ENCODE measurements at places on chromosomes 3 and 15.

- DNase-seq: no peak
Observed at GRCh38 chr3:155646669-155647068, 98.2 kb downstream of the PLCH1 start.

- DNase-seq: no peak
Observed at GRCh38 chr3:71056327-71056726, 527.2 kb downstream of the FOXP1 start.

GRCh38 chr3:122859021-122859805, 64.3 kb downstream of the SLC49A4 start:
- DNase-seq: no peak

- DNase-seq: no peak
Observed at GRCh38 chr3:181892848-181893247, 181.1 kb downstream of the SOX2 start.

GRCh38 chr15:80503319-80503952, 99.3 kb downstream of the ARNT2 start:
- DNase-seq: no peak

GRCh38 chr15:84736375-84736774, 12.0 kb upstream of the ZNF592 start:
- no peak for DNase-seq

DNA sequence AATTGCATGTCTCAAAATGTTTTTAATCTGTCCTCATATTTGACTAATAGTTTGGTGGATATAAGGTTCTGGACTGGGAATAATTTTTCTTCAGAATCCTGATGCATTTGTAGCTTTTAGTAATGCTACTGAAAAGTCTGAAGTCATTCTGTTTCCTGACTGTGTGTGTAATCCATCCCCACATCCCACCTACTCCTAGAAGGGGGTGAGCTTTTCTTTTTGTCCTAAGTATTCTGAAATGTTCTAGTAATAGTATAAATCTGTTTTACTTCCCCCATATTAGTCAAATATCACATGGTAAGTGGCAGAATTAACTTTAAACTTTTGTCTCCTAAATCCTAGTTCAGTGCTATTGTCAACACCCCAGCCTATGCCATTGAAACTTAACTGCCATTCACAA, 162.8 kb downstream of the GREM1 start:
- no peak for DNase-seq

DNA sequence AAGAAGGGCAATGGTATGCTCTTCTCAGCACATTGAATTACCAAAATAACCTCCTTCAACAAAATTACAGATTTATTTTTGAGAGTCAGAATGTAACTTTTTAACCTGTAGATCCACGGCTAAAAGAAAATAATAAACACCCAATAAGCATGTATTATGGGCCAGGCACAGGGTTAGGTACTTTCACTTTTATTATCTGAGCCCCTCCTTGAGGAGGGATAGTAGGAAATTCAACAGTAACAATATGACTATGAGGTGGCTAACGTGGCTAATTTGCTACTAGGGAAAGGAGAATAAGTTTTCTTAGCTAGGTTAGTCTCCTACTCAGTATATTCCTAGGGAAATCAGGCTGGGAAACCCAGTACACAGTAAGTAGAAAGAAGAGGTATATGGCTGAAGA, 306.9 kb downstream of the GAP43 start:
- peak; percentile 27 for DNase-seq

DNA sequence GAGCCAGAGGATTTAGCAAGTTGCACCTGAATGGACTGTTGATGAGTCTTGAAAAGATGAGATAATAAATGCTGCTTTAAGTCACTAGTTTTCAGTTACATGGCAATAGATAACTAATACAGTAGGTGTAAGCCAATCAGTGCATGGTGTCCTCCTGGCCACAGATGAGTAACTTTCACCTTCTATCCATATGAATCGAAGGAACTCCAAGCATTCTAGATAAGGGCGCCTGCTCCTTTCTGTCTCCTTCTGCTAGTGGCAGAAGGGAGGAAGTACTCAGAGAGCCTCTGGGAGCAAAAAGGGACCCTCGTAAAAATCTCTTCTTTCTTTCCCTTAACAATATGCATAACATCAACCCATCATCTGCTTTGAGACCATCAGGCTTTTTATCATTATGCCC, 37.3 kb downstream of the TM6SF1 start:
- DNase-seq: no peak

DNA sequence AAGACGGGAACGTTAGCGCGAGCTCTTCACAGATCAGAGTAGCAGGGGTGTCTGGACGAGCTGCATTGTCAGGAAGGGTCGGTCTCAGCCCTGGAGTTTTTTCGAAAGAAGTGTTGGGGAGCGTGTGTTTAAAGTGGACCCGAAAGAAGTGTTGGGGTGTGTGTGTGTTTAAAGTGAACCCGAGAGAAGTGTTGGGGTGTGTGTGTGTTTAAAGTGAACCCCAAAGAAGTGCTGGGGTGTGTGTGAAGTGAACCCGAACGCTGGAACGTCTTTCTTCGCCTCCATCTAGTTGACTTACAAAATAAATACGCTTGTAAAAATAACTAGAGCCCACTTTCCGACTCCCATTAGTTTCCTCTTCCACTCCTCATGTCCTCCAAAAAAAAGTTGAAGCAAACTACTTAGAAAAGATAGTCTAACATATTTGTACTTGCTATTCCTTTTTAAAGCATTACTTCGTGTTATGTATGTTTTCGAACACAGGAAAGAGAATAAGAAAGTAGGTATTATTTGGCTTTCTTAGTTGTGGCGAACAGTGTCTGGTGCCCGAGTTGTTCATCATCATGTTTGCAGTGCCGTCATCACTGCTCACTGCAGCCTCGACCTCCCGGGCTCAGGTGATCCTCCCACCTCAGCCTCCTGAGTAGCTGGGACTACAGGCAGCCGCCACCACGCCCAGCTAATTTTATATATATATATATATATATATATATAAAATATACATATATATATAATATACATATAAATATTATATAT, 1.0 kb downstream of the LRCH3 start:
- DNase-seq: peak; percentile 42

GRCh38 chr3:142148044-142148791, 1.1 kb downstream of the TFDP2 start:
- DNase-seq: peak; percentile 61

GRCh38 chr3:9276761-9277370, 27.4 kb upstream of the SRGAP3 start:
- DNase-seq: no peak

DNA sequence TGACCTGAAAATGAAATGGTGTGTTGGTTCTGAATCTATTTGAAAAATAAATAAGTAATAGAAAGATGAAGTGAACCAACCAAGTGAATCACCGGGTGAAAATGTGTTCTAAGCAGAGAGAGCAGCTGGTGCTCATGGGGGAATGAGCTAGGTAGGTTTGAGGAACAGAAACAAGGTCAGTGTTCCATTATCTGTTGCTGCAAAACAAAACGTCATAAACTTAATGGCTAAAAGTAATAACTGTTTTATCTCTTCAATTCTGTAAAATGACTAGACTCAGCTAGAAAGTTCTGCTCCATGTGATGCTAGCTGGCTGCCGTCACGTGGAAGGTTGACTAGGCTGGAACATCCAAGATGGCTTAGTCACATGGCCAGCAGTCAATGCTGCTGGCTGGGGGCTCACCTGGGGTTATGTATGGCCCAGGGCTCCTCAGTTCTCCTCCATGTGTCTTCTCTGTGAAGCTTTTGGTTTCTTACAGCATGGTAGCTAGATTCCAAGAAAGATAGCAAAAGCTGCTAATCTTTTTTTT, 13.3 kb upstream of the SH3BP5 start:
- DNase-seq: peak; percentile 21

- no peak for DNase-seq
Observed at GRCh38 chr15:70502529-70502928, 260.8 kb downstream of the UACA start.

- no peak for DNase-seq
Observed at GRCh38 chr3:133988631-133989161, 41.0 kb downstream of the SLCO2A1 start.

DNA sequence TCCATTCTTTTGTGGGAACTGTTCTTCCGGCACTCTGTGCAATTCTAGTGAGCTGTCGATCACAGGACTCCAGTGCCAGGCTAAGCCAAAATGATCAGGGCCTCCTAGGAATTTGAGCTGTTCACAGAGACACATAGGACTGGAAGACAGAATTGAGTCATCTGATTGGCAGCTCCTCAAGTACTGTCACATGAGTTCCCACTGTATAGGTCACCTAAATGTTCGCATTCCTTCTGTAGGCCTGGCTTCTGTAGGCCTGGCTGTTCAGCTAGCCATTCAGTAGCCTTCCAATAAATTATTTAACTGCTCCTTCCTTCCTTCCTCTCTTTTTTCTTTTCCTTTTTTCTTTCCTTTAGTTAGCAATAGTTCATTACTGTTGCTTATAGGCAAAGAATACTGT, 4.3 kb downstream of the PROS1 start:
- peak; percentile 33 for DNase-seq

DNA sequence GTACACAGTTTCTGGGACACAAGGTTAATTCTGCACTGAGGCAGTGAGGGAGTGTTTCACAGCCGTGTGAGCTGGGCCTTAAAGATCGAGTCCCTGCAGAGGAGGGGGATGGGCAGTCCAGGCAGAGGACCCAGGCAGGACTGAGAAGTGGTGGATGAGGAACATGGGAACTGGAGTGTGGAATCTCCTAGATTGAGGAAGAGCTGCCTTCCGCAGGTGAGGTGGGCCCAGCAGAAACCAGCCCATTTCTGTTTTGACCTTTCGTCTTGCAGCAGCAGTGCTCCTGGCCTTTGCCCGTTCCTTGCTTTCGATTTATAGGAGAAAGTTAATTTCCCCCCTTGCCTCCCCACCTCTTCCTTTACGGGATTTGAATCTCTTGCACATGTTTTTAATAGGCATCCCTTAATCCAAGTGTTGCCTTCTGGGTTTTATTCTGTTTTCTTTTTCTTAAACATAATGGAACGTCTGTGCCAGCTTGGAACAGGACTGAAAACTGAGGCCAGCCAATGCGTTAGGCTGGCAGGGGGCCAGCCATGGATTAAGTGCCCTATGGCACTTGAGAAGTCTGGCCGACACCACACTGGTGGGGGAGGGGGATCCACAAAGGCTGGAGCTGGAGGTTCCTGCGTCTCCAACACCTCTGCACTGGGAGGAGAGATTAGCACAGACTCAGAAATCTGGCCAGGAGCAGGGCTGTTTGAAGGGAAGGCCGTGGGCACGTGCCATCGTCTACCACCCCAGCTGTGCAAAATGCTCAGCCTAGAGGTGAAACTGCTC, 78.1 kb downstream of the AAGAB start:
- DNase-seq: no peak

- DNase-seq: no peak
Observed at GRCh38 chr15:62663547-62663946, 379.0 kb upstream of the TPM1 start.

DNA sequence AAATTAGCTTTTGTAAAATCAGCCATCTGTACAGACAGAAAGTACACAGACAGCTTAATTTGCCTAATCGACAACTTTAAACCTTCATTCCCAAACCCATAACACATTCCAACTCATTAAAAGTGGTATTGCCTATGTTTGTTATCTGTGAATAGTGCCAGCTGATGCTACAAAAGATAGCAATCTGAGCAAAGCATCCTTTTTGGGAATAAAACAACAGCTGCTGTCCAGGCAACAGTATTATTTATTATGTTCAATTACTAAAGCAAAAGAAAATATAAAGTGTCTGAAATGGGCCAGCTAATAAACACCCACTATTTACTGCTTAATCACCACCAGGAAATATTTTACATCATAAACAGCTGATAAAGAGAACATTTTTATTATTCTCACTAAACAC, 134.8 kb upstream of the ABI3BP start:
- DNase-seq: no peak

DNA sequence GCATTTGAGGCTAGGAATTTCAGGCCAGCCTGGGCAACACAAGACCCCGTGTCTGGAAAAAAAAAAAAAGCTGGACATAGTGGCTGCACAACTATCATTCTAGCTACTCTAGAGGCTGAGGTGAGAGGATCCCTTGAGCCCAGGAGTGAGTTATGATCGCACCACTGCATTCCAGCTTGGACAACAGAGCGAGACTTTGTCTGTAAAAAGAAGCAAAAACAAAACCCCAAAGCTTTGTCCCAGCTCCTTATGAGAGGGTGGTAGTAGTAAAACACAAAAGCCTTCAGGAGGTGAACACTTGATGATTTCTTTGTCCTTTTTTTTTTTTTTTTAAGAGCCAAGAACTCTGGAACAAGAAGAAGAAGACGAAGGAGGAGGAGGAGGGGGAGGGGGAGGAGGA, 1.1 kb upstream of the CD200 start:
- no peak for DNase-seq

DNA sequence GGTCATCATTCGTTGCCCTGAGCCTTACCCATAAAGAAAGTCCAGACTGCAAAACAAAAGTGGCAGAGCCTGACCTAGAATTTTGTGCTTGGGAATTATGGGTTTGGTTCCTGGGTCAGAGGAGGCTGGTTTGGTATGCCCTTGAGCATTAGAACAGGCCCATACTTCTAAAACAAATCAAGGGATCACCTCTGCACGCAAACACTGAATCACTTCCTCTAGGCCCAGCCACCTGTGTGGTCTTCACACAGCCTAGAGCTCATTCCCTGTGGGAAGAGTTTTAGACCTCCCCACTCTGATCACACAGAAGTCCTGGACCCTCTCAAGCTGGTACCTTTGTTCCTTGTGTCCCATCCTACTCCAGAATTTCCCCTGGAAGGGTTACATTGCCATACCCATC, 59.4 kb downstream of the B3GNT5 start:
- no peak for DNase-seq

GRCh38 chr15:89097313-89097712, 9.1 kb downstream of the ABHD2 start:
- DNase-seq: no peak

- DNase-seq: no peak
Observed at GRCh38 chr3:87361956-87362355, 85.6 kb upstream of the POU1F1 start.

- DNase-seq: peak; percentile 39
Observed at GRCh38 chr3:170584585-170585007, 1.3 kb downstream of the SLC7A14 start.

- DNase-seq: no peak
Observed at GRCh38 chr3:184373422-184373821, 4.6 kb downstream of the THPO start.

- no peak for DNase-seq
Observed at GRCh38 chr3:195119461-195120266, 151.3 kb downstream of the XXYLT1 start.

- no peak for DNase-seq
Observed at GRCh38 chr15:72770673-72771328, 12.8 kb downstream of the ADPGK start.

- no peak for DNase-seq
Observed at GRCh38 chr3:57822686-57823085, 66.6 kb downstream of the SLMAP start.

GRCh38 chr15:35979608-35980007, 433.6 kb upstream of the DPH6 start:
- no peak for DNase-seq

GRCh38 chr3:187858711-187859110, 113.4 kb upstream of the BCL6 start:
- no peak for DNase-seq

GRCh38 chr15:55859681-55860080, 116.7 kb upstream of the PRTG start:
- DNase-seq: no peak
